Chondrocyte (in vitro differentiated cells): ENCODE measurements at places on chromosomes 4 and X. TPM values are rescaled to one million over a fixed set of nuclear protein-coding genes. Genes with fewer than 3 reads are reported as not detected.

DNA sequence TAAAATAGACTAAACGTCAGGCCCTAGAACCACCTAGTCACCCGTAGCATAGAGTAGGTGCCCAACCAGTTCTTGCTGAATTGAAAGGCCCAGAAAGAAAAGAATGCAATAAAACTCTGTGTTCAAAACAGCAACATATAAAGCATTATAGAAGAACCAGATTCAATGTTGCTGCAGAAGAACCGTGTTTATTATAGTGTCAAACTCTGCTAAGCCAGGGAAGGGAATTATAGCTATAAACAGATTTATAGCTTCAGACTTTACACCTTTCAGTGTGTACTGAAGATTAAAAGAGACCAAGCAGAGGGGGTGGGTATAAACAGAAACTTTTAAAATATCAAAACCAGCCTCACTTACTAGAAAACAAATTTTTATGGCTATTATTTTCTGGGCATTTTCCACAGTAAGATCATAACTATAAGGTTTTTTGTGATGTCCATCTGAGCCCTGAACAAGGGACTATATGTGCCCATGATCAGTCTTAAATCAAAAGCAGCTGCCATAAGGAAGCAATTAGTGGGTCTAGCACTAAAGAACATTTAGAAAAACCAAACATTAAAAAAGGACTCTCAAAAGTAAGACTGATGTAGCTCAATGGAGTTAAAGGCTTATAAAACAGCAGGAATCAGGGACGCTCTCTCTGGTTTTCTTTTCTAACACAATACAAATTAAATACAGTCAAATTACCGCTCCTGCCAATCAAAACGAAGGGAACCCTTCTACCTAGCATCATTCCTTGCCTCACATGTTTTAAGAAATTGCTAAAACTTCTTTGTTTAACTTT is 219.7 kb upstream of the ETNPPL start:
- no peak for DNase-seq
- peaks cover 15% of the 10 kb centered on the region for H3K4me1 ChIP-seq
- no peaks in the 10 kb centered on the region for H3K27me3 ChIP-seq
- H3K4me3 ChIP-seq = no peak overlapping the region
- H3K36me3 ChIP-seq = peaks cover 2% of the 10 kb centered on the region

DNA sequence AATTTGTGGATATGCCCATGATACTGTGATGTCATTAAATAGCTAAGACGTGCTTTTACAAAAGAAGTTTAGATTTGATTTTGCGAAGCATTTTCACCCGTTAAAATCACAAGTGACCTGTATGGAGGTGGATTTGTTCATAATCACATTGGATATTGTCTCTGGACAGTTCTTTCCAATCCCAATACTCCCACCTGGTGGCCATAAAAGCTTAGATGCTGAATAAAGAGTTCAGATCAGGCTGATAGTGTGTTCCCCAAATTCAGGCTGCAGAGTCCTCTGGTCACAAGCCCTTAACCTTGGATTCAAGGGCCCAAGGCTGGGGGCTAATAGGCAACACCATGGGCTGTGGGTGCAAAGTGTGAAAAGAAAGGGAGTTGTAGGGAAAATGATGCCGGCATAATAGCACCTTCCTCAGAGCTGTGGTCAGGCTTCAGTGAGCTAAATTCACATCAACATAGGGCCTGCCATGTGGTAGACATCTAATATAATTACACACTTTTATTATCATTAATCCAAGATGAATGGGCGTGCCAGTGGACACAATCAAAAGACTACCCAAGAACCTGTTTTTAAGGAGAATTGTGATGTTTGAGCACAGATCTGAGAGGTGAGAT is 28.1 kb downstream of the SMIM43 start:
- no peaks in the 10 kb centered on the region for H3K36me3 ChIP-seq
- H3K4me1 ChIP-seq = peaks cover 37% of the 10 kb centered on the region
- no peak for DNase-seq

GRCh38 chrX:151977923-151978322 is 3.4 kb upstream of the GABRE start:
- no peak overlapping the region for H3K27ac ChIP-seq
- H3K27me3 ChIP-seq = no peaks in the 10 kb centered on the region
- H3K4me3 ChIP-seq = no peak overlapping the region
- H3K4me1 ChIP-seq = peaks cover 7% of the 10 kb centered on the region

- no peaks in the 10 kb centered on the region for H3K36me3 ChIP-seq
- peaks cover 11% of the 10 kb centered on the region for H3K27me3 ChIP-seq
- no peak overlapping the region for H3K27ac ChIP-seq
- DNase-seq = no peak
- H3K4me3 ChIP-seq = no peak overlapping the region
These were observed 271.5 kb downstream of the NR3C2 start for GRCh38 chr4:148170408-148171365.

GRCh38 chrX:140799216-140799615 is 89.7 kb downstream of the LINC00632 start:
- H3K4me1 ChIP-seq = peaks cover 4% of the 10 kb centered on the region
- H3K36me3 ChIP-seq = no peaks in the 10 kb centered on the region
- no peak overlapping the region for H3K4me3 ChIP-seq
- no peak overlapping the region for H3K27ac ChIP-seq
- DNase-seq = no peak

DNA sequence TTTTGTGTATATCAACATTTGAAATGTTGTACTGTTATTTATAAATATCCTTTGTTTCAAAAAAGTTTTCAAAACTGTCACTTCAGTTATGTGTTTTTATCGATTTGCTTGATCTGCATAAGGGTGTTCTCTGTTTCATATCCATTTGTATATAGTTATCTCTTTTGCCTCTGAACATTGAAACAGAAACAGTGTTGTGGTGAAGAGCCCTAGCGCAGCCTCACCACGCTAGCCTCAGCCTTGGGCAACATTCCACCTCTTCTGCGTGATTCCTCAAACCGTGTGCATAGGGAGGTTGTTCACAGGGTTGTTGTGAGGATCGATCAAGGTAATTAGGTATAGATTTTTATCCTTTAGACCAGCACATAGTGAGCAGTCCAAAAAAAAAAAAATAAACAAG is 287.0 kb upstream of the GALNT7 start:
- no peak for DNase-seq
- no peak overlapping the region for H3K4me3 ChIP-seq
- H3K4me1 ChIP-seq = no peaks in the 10 kb centered on the region
- no peak overlapping the region for H3K27ac ChIP-seq
- no peaks in the 10 kb centered on the region for H3K36me3 ChIP-seq

- H3K36me3 ChIP-seq = peaks cover 30% of the 10 kb centered on the region
- H3K4me3 ChIP-seq = peak overlapping the region; percentile 60
- no peak for DNase-seq
- H3K4me1 ChIP-seq = peaks cover 77% of the 10 kb centered on the region
These were observed 5.6 kb downstream of the SEPTIN11 start for GRCh38 chr4:76955182-76955581.

DNA sequence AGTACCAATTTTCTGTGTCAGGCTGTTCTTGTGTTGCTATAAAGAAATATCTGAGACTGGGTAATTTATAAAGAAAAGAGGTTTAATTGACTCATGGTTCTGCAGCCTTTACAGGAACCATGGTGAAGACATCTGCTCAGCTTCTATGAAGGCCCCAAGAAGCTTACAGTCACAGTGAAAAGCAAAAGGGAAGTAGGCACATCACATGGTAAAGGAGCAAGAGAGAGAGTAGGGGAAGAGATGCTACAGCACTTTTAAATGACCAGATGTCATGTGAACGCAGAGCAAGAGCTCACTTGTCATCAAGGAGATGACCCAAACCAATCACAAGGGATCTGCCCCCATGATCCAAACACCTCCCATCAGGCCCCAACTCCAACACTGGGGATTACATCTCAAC is 174.3 kb downstream of the ATP10D start:
- peaks cover 18% of the 10 kb centered on the region for H3K27me3 ChIP-seq
- no peak overlapping the region for H3K27ac ChIP-seq
- no peaks in the 10 kb centered on the region for H3K4me1 ChIP-seq
- H3K4me3 ChIP-seq = no peak overlapping the region

- DNase-seq = no peak
- no peak overlapping the region for H3K4me3 ChIP-seq
- H3K27me3 ChIP-seq = peaks cover 4% of the 10 kb centered on the region
- H3K4me1 ChIP-seq = no peaks in the 10 kb centered on the region
These were observed 1042.1 kb upstream of the LCORL start for GRCh38 chr4:19063662-19064061.

- H3K4me1 ChIP-seq = peaks cover 37% of the 10 kb centered on the region
- no peak overlapping the region for H3K4me3 ChIP-seq
- no peak for DNase-seq
- no peaks in the 10 kb centered on the region for H3K36me3 ChIP-seq
- H3K27me3 ChIP-seq = no peaks in the 10 kb centered on the region
These were observed 658 bp downstream of the SCOC start for GRCh38 chr4:140374130-140374477.

DNA sequence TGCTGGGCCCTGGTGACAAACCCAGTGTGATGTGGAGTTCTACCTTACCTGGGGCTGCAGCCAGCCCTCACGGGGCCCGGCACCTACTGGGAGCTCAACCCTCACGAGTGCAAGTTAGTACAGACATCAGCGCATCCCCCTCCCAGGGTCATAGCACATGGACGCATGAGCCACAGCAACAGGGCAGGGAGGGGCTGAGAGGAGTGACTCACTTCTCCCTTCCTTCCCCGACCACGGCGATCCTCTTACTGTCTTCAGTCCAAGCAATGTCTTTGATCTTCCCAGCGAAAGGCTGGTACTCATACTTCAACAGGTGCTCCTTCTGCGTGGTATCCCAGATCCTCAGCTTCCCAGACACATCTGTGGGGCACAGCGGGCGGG is 17.8 kb downstream of the WDR1 start:
- DNase-seq = peak; percentile 84
- H3K27ac ChIP-seq = peak overlapping the region; percentile 74
- no peaks in the 10 kb centered on the region for H3K27me3 ChIP-seq
- H3K4me1 ChIP-seq = peaks cover 91% of the 10 kb centered on the region

GRCh38 chrX:1453395-1453783 is 680 bp upstream of the ASMTL start:
- H3K27ac ChIP-seq = peak overlapping the region; percentile 92
- H3K36me3 ChIP-seq = peaks cover 11% of the 10 kb centered on the region
- peak; percentile 91 for DNase-seq
- peak overlapping the region; percentile 83 for H3K4me3 ChIP-seq
- H3K4me1 ChIP-seq = peaks cover 6% of the 10 kb centered on the region

GRCh38 chrX:77505227-77505626 is 58.0 kb downstream of the FGF16 start:
- H3K36me3 ChIP-seq = no peaks in the 10 kb centered on the region
- no peak for DNase-seq
- H3K27me3 ChIP-seq = no peaks in the 10 kb centered on the region
- no peak overlapping the region for H3K27ac ChIP-seq

DNA sequence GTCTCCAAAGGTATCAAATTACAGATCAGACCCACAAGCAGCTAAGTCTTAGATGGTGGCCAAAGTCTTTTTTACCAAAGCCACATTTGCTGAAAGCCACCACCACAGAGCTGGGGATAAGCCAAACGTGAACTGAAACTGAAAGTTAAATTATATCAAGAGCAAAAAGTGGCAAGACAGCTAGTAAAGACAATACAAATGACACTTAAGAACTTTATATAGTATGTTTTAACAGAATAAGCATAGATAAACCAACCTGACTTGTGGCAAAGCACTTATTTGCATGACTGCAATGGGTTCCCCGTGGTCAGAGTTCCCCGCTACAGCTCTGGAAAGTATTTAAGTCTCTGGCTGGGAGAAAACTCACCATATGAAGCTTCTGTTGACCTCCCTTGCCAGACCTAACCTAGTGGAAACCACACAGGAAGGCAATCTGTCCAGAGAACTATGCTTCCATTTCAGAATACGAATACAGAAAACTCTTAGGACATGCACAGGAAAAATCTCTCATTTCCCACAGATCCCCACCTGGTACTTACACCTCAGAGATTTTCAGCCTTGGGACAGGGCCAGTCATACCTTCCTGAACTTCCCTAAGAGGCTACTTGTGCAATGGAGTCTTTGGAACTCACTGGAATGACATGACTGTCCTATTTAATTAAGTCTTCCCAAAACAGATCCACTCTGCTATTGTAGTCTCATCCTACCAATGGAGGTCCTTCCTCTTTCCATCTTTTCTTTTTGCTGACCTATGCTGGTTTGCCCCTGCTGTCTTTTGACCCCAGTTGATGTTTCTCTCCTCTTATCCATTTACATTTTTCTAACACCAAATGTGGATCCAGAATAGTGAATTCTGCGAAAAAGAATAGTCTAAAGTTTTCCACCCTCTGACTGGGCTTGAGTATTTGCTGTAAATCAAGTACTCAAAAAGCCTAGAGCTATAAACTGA is 225.1 kb downstream of the NR3C2 start:
- H3K27me3 ChIP-seq = peaks cover 16% of the 10 kb centered on the region
- no peaks in the 10 kb centered on the region for H3K36me3 ChIP-seq
- no peaks in the 10 kb centered on the region for H3K4me1 ChIP-seq
- no peak for DNase-seq

DNA sequence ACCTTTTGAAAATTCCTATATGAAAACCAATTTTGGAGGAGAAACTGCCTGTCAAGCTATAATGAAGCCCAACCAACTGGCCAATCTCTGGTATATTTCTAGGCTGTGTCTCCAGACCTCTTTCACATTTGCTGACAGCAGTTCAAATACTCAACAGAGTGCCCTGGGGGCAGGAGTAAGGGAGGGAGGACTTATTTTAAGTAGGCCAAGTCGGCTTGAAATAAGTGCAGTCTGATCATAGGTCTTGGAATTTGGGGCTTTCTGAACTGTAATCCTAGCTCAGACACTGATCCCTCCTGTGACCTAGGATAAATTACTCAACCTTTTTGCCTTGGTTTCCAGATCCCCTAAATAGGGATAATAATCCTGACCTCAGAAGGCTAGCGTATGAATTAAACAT is 59.4 kb upstream of the SLC7A11 start:
- H3K36me3 ChIP-seq = no peaks in the 10 kb centered on the region
- no peak overlapping the region for H3K4me3 ChIP-seq
- no peak for DNase-seq

GRCh38 chrX:120306630-120307029 is 4.6 kb downstream of the TMEM255A start:
- no peak overlapping the region for H3K4me3 ChIP-seq
- peaks cover 40% of the 10 kb centered on the region for H3K27me3 ChIP-seq
- no peak for DNase-seq
- no peaks in the 10 kb centered on the region for H3K36me3 ChIP-seq

- no peak overlapping the region for H3K4me3 ChIP-seq
- peak overlapping the region; percentile 84 for H3K27ac ChIP-seq
- no peak for DNase-seq
- H3K27me3 ChIP-seq = no peaks in the 10 kb centered on the region
- peaks cover 29% of the 10 kb centered on the region for H3K4me1 ChIP-seq
These were observed 182.1 kb upstream of the MAP3K15 start for GRCh38 chrX:19697416-19697815.

DNA sequence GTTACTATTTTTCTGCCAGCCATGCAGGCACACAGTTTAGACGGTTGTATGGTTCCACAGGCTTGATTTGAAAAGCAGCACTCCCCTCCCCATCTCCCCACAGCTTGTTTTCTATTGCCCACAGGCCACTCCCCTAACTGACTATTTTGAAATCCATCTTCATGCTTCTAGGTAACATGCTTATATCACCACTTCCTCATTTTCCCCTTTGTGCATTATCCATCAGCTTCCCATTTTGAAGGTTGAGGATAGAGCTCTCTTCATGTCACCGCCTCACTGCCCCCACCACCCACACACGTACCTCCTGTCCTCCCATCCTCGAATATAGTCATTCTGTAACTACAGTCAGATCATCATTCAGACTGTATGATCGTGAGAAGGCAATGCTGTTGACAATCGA is 224.7 kb downstream of the MID1 start:
- no peaks in the 10 kb centered on the region for H3K27me3 ChIP-seq
- DNase-seq = no peak
- no peaks in the 10 kb centered on the region for H3K36me3 ChIP-seq
- H3K4me1 ChIP-seq = peaks cover 3% of the 10 kb centered on the region
- H3K27ac ChIP-seq = no peak overlapping the region

Gene KCNIP4
- total RNA-seq = not detected in 3 replicates

Gene GPRIN3
- total RNA-seq = 0.03 to 0.10 TPM (median 0.10 TPM) in 3 replicates

Gene RCHY1
- total RNA-seq = 15.2 to 18.7 TPM (median 17.6 TPM) in 3 replicates

Gene DTHD1
- total RNA-seq = not detected in 3 replicates

Gene GAGE1
- not detected in 3 replicates for total RNA-seq

Gene SYN1
- 2.6 to 5.9 TPM (median 3.7 TPM) in 3 replicates for total RNA-seq
